ENCODE measurements at places on chromosomes 2 and 18. TPM values are rescaled to one million over a fixed set of nuclear protein-coding genes. Genes with fewer than 3 reads are reported as not detected.

PUS10 gene
- 5.2 TPM for total RNA-seq

PAX8 gene
- 4.7 TPM for total RNA-seq

DNA sequence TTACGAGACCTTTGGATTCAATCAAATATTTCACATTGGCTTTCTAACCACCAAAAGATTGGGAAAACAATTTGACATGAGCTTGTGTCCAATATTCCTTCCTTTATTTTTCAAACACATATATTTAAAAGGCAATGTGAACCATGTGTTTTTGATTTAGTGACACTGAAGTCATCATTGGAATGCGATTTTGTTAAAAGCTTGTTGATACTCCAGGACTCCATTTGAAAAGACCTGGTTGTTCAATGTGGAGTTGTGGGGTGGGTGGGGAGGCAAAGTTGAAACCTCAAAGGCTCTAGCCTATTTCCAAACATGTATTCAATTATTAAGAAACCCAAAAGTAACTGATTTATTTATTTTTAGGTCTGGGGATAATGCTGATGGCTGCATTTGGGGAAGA is 114.1 kb upstream of the TRIB2 start:
- peak; percentile 10 for DNase-seq

DNA sequence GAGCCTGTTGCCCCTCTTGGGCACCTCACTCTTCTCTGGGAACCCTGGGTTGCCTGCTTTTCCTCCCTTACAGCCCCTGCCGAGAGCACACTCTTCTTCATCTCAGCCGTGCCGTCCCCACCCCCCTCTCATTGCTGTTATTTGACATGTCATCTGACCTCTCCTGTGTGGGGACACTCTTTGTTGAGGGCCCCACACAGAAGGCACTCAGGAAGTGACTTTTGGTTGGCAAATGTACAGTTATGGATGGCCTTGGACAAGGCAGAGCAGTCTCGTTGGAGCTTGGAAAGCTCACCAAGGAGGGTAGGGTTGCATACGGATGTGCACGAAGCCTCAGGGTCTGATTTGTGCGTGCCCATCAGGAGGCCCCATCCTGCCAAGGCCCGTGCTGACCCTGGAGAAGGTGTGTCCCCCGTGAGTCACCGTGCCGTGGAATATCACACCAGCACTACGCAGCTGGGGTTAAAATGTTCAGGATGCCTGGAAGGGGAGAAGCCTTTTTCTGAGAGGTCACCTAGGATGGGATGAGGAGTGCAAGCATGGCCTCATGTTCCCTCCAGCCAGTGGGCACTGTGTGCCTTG is 93.9 kb downstream of the CTIF start:
- DNase-seq: no peak

DNA sequence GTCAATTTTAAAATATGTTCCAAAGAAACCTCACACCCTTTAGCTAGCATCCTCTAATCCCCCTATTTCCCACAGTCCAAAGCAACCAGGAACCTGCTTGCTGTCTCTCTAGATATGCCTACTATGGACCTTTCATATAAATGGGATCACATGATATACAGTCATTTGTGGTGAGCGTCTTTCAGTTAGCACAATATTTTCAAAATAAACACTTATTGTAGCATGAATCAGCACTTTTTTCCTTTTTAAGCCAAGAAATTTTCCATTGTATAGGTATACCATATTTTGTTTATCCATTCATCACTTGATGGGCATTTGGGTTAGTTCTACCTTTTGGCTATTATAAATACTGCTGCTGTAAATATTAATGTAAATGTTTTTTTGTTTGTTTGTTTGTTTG is 223.0 kb upstream of the DOK6 start:
- DNase-seq: no peak

Data from HFFc6 (cell line).